ENCODE measurements at places on chromosomes 6 and 20.

DNA sequence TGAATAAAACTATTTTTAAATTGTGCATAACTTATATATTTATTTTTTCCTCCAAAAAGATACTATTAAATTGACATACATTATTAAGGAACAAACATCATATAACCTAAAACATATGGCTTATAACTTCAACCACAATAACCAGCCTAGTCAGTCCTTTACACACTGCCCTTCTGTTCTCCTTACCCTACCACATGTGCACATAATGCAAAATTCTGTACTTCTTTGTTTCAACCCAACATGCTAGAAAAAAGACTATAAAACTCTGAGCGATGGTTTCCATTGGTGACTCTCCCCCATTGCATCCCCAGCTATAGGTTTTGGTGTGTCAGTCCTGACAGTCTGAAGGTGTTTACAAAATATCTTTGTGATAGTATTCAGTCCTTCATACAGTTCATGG, 14.8 kb upstream of the TTK start:
- DNase-seq = no peak

DNA sequence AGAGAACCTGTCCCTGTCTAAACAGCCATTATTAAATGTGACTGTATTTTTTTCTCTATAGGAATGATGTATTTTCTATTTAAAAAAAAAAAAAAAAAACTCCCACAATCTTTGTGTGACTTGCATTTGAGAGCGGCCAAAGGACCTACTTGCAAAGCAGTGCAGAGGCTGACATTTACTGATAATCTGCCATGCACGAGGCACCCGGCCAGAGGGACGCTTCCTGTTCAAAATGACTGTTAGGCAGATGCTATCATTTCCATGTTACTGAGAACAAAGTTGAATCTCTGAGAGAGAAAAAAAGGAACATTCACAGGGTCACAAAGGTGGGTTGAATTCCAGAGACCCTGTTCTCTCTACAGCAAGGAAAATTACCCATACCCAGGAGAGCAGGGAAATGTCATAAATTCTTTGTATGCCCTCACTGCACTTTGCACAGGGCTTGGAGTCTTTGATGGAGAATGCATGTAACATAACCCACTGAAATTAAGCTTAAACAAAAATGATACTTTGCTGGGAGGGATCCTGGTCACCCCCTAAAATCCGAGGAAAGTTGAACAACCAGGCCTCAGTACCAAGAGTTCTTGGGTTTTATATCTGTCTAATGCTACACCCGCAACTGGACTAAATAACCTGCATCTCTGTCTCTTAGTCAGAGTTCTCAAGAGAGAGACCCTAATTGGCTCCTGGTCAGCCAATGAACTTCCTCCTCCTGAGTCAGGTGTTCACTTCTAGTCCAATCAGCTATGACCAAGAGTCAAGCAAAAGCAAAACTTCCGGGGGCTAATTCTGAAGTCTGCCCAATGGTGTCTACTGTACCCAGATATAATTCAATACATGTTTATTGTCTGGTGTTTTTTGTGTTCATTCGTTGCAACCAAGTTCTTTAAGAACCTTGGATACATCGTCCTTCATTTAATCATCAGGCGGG, 61.2 kb downstream of the GCLC start:
- DNase-seq = peak; percentile 26

- no peak for DNase-seq
Measured at GRCh38 chr6:10424040-10424439, 9.2 kb upstream of the TFAP2A start.

GRCh38 chr6:8940356-8940755, 505.0 kb upstream of the SLC35B3 start:
- no peak for DNase-seq

- no peak for DNase-seq
Measured at GRCh38 chr20:31857861-31858759, 12.2 kb downstream of the DUSP15 start.

DNA sequence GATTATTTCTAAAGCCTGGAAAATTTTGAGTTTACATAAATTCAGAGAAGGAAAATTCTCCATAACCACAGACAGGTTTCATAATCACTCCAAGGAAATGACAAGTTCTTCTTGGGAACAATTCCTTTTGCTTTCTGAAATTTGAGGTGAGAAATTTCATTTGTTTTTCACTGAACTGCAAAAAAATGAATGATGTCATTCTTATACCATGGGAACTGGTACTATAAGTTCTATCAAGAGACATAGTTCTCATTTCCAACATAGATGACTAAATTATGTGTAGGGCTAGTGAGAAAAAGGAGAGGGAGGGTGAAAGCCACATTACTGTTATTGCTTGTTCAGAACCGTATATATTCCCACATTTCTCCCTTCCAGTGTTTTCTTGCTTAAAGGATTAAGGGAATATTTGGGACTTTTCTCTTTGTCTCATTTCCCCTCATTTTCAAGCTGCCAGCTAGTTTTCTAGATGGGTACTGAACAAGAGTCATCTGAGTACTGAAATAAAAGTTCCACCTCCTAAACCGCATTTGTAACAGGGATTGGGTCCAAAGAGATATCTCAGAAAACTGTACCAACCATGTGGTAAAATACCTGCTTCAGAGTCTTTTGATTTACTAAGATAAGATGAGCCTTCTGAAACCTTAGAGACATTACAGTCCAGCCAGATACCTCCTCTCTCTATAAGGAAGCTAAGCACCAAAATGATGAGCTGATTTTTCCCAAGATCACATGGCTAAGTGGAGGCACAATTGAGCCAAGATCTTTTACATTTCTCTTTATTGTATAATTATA, 144.3 kb upstream of the PRDM1 start:
- DNase-seq = peak; percentile 42

GRCh38 chr20:38863024-38863851, 57.7 kb downstream of the PPP1R16B start:
- no peak for DNase-seq

DNA sequence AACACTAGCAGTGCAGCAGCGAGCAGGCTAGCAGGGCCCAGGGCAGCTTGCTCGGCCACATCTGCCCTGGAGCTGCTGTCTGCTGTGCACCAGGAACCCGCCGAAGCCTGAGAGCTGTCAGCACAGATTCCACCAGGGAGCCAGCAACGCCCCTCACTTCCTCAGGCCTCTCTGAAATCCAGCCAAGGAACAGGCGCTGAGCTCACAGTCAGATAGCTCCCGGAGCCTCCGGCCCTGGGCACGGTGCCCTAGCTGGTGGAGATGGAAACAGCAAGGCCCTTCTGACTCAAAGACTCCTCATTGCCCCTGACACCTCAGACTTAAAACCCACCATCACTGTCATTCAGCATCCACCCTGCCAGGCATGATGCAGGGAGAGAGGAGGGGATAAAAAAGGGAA, 839.4 kb downstream of the MAFB start:
- DNase-seq = peak; percentile 81

DNA sequence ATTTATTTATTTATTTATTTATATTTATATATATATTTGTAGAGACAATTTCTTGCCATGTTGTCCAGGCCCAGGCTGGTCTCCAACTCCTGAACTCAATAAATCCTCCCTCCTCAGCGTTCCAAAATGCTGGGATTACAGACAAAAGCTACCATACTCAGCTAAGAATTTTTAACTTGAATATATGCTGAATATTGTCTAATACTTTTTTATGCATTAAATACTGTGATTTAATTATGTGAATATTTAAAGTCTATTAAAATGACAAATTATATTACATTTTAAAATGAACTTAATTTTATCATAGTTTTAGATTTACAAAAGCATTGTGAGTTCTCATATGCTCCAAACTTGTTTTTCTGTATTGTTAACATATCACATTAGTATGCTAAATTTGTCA, 1022.4 kb downstream of the GRIK2 start:
- DNase-seq = no peak

- no peak for DNase-seq
Measured at GRCh38 chr6:15522026-15522425, 140.8 kb downstream of the DTNBP1 start.

- peak; percentile 41 for DNase-seq
Measured at GRCh38 chr6:139853302-139853992, 479.0 kb upstream of the CITED2 start.

DNA sequence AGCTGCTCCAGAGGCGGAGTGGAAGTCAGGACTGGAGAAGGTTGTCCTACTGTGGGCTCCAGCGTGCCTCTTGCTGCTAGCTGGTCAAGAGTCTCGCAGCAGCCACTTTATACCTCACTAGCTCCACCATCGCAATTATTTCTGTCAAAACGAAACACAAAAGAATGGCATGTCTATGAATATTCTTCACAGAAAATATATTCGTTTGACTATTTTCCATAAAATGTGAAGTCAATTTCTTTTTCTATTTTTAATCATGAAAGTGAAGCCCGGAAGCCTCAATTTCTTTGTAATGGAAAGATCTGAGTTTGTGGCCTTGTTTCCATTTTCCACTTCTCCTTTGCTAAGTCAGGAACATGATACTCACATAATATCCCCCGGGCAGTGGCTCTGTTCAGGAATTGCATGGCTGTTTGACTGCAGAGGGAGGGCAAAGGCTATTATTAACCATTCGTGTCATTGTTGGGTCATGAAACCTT, 51.7 kb downstream of the DTD1 start:
- peak; percentile 37 for DNase-seq

DNA sequence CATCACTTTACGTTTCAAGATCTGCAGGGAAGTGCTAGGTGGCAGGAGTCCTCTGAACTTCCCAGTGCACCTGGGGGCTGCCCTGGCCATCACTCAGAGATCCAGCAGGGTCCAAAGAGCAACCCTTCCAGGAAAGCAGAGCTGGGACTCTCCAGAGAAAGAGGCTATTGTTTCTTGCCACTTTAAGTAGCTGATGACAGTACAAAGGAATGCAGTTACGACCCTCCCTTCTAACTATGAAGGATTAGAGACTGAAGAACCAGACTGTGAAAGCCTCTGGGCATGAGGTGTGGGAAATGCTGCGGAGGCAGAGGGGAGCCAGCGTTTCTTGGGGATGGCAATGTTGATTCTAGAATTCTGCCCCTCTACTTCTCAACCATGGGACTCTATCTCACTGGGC, 189.1 kb upstream of the SUPT3H start:
- no peak for DNase-seq

- DNase-seq = peak; percentile 56
Measured at GRCh38 chr6:75266716-75267291, 17.8 kb downstream of the TMEM30A start.

DNA sequence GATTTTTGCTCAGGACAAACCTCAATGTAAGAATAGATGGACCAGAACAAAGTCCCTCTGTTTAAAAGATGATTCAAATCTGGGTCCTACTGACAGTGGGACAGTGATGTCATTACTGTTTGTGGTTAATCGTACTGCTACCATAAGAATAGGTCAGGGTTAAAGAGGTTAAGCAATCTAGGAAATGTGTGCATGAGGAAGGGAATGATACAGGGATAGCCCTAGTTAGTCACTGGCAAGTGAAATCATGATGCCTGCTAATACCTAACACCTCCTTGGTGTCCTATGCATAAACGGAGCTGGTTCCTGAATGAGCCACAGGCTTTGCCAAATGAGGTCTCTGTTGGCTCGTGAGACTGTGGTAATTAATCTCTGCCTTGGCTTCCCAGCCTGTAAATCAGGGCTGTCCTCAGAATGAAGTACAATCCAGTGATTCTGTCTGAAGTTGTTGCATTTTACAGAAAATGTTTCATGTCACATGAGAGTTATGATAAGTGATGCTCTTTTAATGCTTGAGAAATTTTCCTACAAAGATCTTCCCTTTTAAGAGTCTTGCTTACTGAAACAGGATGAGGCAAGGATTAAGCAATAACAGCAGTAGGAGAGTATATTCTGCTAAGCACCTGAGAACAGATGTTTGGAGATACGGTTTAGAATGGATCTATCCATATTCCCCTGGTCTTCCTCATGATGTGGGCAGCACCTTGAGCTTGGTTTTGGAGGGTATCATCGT, 3.8 kb downstream of the MEP1A start:
- peak; percentile 6 for DNase-seq

DNA sequence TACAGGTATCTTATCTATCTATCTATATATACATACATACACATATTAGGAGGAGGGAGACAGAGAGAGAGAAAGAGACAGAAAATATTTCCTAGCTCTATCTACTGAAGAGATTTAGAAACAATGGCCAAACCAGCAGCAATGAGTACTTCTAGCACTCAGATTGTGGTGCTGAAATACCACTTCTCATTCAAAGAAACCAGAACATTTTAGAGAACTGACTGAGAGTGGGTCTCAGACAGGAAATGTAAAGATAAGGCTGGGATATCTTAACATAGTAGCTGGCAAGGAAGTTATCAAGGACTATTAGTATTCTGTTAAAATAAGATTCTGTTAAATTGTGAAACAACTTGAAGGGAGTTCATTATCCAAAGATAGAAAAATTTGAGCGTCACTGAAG, 57.0 kb downstream of the DNAAF9 start:
- DNase-seq = no peak

- DNase-seq = no peak
Measured at GRCh38 chr6:139582956-139583355, 208.5 kb upstream of the CITED2 start.

DNA sequence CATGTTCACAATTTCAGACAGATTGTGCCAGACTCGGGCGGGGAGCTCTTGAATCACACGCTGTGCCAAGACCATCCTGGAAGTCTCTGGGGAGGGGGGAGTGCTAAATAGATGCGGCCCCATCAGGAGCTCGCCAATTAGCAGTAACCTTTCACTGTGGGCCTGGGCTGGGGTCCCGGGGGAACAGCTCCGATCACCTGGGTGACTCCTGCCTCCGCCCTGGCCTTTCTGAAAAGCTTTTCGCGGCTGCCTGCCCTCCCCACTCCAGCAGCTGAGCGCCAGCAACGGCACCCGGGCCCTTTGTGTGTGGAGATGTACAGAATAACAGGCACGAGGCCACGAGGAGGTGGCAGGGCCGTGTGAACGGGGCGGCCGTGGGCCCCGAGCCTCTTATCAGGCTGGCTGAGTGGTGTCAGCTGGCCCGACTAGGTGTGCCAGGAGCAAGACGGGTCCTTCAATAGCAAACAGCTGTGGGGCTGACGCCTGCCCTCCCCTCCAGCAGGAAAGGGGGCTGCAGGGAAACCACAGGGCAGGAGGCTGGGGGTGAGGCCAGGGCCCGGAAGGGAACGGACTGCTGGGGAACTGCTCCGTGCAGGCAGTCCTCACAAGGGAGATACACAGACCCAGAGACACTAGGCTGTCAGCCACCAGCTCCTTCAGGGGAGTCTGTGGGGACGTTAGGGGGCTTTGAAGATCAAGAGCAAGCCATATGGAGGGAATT, 56.8 kb downstream of the NOL4L start:
- DNase-seq = no peak

GRCh38 chr20:41862476-41862875, 244.3 kb upstream of the CHD6 start:
- DNase-seq = no peak

DNA sequence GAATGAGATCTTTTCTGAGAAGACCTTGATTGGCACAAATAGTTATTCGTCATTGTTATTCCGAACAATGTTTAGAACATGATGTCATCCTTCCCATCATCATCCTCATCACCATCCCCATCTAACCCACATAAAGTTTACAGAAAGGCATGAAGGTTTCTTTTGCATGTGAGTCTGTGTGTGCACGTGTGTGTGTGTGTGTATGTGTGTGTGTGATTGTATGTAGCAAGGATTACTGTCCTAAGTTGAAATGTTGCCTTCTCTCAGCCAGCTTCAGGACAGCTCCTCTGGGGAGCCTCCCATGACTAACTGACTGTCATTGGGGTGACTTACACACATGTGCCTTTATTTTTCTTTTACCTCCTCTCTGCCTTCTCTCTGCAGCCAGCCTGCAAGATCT, 113.5 kb downstream of the SLC22A3 start:
- peak; percentile 56 for DNase-seq

- DNase-seq = no peak
Measured at GRCh38 chr20:41278936-41279335, 38.6 kb downstream of the ZHX3 start.

GRCh38 chr6:33794910-33795623, 6.1 kb upstream of the LEMD2 start:
- no peak for DNase-seq

- DNase-seq = no peak
Measured at GRCh38 chr6:5729080-5729434, 277.7 kb downstream of the NRN1 start.
